HAP-1 (cell line): ENCODE measurements at places on chromosomes 2 and 18.

DNA sequence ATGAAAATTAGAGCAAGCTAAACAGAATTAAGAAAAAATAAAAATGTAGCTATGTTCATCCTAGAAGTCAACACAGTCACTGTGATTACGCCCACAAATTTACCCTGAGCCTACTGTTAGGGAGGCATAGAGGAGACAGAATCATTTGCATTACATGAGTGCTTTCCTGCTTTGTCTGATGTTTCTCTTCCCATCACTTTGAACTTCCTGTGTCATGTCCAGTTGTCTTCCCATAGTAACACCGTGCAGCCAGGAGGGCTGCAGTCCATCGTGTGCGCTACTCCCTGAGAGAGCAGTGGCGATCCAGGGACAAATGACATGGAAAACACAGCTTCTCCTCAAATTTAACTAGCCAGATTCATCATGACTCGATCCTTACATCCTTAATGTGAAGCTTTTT lies 149.8 kb upstream of the DAPL1 start:
- no peak for DNase-seq

- no peak for DNase-seq
Observed at GRCh38 chr18:28816155-28816554, 639.2 kb upstream of the CDH2 start.

DNA sequence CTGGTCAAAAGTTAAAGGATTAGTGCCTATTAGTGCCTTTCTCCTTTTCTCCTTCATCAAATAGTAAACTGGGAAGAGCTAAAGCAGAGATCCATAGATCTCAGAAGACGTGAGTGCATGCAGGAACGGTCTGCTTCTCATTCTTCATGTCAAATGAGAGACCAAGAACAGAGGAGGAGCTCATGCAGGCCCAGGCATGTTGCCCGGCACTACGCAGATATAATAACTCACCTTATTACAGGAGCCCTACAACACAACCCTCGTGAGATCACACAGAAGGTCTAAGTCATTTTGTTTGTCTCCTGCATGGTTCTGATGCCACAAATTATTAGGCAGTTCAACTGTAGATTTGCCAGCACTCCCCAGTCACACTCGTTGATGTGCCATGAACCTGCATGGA lies 71.8 kb downstream of the CMPK2 start:
- no peak for DNase-seq

DNA sequence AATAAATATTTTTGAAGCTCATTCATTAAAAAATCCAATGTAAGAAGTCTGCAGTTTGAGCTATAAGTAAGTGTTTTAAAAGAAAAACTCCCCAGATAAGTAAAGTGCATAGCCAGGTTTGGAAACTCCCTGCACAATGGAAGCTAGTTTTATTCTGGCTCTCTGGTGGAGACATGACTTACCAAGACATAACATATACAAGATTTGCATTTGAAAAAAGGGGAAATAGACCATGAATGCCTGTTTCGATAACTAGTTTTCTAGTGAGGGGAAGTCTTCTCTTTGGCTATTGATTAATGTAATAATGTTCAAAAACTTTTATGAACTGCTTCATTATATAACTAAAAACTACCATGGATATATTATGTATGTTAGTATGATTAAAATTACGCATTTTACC lies 435.2 kb downstream of the ARHGAP15 start:
- no peak for DNase-seq

DNA sequence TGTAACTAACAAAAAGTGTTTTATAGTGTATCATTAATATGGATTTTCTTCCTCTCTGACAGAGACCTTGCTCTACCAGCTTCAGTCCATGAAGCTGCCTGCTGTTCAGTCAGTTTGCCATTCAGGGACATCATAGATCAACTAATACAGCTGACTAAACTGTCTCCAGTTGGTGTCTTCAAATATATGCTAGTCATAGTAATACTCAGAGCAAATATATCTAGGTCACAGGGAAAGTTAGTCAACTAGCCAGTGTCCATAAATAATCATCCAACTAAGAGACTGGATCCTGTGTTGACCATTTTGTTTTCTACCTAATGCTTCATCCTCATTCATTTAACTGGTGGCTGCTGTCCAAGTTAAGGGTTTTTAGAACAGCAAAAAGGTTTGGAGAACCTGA lies 38.2 kb upstream of the LRPPRC start:
- DNase-seq, result no peak

GRCh38 chr2:233912691-233913423 lies 4.3 kb upstream of the TRPM8 start:
- no peak for DNase-seq

DNA sequence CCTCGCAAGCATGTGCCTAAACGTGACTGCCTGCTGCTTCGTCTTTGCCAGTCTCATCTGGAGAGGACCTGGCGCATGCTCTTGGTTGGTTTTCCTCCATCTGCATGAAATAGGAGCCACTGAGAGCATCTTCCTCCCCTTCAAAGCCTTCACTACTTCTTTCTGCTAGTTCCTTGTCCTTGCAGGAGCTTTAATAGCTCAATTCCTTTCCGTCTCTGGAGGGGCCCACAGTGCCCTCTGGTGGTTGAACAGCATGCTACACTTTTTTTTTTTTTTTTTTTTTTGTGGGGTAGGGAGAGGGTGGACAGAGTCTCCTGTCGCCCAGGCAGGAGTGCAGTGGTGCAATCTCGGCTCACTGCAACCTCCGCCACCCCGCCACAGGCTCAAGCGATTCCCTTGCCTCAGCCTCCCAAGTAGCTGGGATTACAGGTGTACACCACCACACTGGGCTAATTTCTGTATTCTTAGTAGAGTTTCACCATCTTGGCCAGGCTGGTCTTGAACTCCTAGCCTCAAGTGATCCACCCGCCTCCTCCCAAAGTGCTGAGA lies 59.6 kb downstream of the SP110 start:
- DNase-seq, result peak; percentile 64

GRCh38 chr2:144320491-144320890 lies 199.4 kb downstream of the ZEB2 start:
- DNase-seq, result no peak

DNA sequence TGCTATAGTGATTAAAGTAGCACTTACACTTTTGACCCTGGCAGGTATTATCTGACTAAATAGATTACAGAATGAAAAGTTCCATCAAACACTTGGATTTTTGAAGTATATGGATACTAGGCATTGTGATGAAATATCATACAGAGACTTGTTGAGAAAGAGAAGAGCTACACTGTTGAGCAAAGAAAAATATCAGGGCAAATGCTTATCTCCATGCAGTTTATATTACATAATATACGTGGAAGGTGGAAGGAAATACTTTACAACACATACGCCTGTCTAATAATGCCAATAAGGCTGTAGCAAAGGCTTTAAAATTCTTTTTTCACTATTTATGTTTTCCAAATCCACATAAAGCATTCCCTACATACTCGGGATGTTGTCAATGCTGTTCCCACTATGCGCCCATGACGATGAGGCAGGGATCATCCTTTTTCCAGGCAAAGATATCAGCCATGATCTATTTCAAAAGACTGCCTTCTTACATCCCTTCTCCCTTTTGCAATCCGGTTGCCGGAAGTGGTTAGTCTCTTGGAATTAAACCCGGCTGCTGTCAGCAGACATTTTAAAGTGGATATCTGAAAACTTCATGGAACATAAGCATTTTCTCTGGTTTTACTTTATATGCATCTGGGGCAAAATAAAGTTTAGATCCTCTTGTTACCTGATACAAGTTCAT lies 92.6 kb upstream of the ITGA4 start:
- no peak for DNase-seq

DNA sequence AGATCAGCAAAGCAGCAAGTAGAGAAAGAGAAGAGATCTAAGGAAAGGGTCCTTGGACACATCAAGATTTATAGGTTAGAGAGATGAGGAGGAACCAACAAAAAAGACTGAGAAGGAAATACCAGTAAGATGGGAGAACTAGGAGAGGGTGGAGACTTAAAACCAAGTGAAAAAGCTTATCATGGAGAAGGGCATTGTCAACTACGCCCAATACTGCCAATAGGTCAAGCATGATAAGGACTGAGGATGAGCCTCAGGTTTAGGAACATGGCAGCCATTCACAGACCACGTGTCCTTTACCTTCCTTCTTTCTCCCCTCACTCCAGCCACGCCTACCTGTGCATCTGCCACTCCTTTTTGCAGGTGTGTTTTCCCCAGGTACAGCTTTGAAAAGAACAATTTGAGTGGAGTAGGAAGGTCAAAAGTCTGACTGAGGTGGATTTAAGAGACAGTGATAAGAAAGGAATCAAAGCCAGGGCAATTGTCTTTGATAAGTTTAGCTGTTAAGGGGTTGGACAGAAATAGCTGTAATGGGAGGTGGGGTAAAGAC lies 238.7 kb downstream of the STK39 start:
- no peak for DNase-seq

DNA sequence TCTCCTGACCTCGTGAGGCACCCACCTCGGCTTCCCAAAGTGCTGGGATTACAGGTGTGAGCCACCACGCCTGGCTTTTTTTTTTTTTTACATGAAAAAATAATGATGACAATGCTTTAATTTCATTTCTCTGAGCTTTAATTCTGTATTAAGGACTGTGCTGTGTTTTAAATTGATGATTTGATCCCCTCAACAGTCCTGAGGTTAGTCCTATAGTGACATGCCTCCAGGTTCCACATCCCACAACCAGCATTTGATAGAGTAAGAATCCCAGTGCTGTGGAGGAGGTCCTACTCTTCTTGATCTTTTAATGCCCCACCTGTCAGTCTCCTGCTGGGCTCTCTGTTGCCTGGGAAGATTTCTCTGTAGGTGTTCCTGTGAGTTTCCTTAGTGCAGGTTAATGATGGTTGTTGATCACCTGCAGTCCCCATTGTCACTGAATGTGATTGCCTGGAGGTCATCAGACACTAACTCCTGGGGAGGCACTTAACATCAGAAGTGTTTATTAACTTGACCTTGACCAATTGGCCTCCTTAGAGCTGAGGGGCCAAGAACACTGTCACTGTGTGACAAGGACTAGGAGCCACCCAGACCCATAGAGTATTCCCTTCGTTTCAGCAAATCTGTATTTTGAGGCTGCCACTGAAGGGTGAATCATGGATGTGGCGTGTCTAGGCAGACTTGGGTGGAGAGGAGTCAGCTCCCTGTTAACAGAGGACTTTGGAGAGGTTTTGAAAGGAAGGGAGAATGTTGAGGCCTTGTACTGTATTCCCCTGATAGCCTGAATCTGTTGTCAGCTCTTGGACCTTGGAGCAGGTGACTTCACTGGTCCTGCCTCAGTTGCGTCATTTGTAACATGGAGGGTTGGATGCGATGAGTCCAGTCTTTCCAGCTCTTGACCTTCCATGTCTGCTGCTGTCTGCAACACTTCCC lies 11.5 kb downstream of the ASAP2 start:
- DNase-seq, result no peak

GRCh38 chr2:60964651-60965498 lies 52.6 kb upstream of the PEX13 start:
- no peak for DNase-seq

- no peak for DNase-seq
Observed at GRCh38 chr2:143816916-143817315, 687.7 kb downstream of the ARHGAP15 start.

DNA sequence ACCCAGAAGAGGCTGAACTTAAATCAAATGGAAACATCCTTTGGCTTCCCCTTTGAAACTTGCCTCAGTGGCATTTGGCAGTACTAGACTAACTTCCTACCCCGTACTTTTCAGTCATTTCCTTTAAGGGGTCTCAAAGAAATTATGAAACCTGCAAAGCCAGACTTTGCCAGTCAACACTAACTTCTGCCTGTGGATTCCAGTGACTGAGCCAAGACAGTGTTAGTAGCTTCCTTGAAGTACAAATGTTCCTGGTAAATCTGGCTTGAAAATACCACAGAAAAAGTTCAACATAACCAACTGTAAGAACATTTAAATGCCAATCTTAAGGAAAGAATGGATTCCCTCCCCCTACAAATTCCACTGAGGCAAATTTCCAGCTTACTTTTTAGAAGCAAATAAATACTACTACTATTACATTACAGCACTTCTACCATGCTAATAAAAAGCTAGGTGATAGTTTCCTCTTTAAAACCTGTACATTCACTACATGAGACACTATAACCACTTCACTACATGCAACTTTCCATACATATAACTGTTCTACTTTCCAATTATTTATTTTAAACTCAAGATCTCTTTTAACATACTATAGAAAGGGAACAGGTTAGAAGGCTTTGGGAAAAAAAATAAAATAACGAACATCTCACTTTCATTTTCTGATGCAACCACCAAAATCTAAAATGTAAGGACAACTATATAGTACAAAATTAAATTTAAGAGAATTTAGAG lies 2.4 kb downstream of the PELI1 start:
- DNase-seq, result no peak

DNA sequence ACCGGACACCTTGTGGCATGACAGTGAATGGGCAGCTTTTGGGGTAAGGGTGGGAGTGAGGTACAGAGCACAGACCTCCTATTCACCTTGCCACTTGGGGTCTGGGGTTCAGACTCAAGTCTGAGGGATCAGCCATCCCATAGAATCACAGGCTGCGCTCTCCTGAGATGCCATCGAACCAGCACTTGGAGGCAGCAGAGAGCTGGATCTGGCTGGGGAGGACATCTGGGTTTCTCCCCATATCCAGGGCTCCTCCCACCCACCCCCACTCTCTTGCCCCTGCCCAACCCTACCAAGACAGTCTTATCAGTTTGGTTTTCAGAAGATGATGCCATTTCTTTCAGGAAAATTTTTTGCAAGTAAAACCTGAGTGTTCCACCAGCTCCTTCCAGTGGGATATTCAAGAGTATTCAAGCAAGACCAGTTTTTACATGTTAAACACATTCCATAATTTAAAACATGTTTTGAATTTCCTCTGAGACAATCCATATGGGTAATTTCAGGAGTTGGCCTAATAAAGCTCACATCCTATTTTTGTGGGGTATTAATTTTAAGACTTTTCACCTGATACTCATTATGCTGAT lies 29.2 kb upstream of the TEX44 start:
- DNase-seq, result peak; percentile 81

DNA sequence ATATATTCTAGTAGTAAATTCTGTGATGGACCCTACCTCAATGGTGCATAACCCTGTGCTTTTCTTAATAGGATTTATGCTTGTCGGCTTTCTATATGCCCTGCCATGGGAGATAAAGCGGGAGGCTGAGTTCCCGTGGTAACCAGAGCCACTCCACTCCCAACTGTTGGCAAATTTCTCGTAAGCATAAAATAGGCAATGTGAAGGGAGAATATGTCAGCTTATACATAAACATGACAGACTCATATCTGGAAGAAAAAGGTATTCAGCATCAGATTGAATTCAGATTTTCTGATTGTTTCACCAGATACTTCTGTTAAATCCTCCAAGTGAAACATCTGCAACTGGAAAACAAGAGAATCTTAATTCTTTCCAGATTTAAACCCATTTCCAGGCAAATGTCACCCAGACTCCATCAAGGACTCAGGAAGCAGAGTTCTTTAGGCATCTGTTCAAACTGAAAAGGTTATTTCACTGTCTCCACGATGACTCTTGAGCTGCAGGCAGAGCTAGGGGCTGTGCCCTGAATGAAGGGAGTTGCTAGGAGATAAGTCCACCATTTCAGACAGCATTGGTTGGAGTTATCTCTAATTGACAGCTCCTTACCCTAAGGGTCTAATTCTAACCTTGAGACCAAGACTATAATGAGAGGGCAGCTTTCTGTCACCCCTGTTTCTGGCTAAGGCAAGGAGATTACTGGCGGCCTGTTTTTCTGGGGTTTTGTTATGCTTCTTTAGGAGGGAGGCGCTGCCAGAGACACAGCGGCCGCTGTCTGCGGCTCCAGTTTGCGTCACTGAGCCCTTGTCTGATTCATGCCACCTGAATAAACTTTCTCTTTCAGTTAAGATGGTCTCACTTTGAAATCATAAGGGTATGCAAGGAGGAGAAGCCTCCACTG lies 381.3 kb downstream of the SOX11 start:
- DNase-seq, result no peak

GRCh38 chr2:239002954-239003623 lies 155.2 kb downstream of the TWIST2 start:
- peak; percentile 54 for DNase-seq
